NCI-H524 (cell line): ENCODE measurements at places on chromosomes 6 and 20.

- peak; percentile 42 for DNase-seq
Observed at GRCh38 chr6:15713325-15713724, 50.5 kb upstream of the DTNBP1 start.

GRCh38 chr20:5602346-5602745 lies 147.9 kb upstream of the SHLD1 start:
- no peak for DNase-seq

DNA sequence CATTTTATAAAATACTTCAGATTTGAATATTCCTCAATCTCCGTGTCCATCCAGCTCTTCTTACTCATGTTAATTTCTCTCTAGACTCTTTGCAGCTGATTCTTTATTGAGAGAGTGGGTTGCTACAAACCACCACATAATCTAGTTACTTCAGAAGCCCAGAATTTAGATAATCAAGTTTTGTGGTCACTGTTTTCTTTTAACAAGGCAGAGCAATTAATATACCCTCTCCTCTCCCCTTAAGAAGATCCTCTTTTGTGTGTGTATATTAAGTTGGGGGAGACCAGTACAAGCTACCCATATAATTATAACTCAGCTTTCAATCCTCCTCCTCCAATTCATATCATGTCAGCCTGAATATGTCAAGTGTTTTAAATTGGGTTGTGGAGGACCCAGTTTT lies 95.1 kb downstream of the IRAK1BP1 start:
- no peak for DNase-seq

DNA sequence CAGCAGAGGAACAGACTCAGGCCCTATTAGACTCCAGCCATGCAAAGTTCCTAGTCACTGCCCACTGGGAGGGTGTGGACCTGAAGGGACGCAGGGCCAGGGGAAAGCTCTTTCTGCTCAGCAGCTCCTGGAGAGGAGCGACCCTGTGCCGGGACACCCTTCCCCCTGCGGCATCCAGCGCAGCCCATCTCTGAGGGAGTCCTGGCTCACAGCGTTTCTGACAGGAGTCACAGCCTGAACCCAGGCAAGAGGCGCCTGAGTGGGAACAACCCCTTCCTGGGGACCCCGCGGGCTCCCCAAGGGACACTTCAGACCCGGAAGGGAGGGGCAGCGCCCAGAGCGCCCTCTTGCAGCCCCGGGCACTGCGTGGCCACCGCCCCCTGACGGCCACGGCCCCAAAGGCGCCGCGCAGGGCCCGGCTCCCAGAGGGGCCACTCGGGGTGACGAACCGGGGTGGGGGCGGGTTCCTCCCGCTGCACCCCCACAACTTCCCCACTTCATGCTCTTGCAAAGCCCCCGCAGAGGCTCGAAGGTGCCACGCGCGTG lies 862 bp downstream of the UCKL1 start:
- no peak for DNase-seq

DNA sequence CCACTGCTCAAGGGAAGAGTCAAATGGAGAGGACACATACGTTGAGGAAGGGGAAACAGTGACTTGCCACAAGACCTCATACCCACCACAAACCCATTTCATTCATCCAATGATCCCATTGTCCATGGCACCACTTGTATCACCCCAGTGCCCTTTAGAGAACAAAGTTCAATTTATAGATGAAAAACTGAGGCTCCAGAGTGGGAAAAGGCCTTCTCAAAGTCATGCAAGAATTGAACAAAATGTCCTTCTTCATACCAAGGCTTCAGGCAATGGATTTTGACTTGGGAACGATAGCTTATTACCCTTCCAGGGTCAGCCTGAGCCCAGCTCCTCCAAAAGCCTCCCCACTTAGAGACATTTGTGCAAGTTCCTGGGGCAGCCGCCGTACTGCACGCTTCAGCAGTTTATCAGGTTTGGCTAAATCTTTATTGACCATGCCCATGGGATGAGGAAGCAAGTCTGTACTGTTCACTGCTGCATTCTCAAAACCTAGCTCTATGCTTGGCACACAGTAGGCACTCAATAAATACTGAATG lies 47.3 kb upstream of the MRPS10 start:
- DNase-seq, result no peak

DNA sequence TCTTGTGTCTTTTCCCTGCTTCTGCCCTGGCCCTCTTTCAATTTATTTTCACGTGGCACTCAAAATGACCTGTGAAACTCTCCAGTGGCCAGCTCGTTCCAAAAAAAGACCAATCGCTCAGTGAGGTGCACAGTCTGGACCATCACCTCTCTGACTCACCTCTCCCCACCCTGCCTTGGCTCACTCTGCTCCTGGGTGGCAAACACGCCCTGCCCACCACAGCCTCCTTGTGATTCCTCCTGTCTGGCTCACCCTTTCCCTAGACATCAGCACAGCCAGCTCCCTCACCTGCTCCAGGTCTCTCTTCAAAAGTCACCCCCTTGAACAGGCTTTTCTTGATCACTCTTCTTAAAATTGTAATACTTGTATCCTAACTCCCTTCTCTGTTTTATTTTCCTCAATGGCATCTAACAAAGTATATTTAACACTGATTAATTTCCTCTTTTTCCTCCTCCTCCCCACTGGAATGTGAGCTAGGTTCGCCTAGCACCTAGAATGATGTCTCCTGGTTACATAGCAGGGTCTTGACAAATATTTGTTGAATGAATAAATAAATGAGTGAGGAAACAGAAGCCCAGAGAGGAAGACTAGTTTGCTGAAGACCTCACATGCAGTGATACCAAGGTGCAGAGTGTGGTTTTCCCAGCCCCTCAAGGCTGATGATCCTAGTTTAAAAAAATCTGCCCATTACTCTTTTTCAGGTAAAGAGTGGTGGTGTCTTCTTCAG lies 109.0 kb downstream of the GJA10 start:
- DNase-seq, result no peak

- no peak for DNase-seq
Observed at GRCh38 chr6:100267721-100268123, 197.0 kb downstream of the SIM1 start.

GRCh38 chr20:61260905-61261304 lies 8.8 kb downstream of the CDH4 start:
- no peak for DNase-seq

GRCh38 chr6:124294574-124295200 lies 491.0 kb downstream of the NKAIN2 start:
- no peak for DNase-seq

GRCh38 chr20:46420878-46421277 lies 14.5 kb upstream of the ELMO2 start:
- DNase-seq, result peak; percentile 61

- DNase-seq, result no peak
Observed at GRCh38 chr6:38495922-38496635, 143.7 kb downstream of the BTBD9 start.

DNA sequence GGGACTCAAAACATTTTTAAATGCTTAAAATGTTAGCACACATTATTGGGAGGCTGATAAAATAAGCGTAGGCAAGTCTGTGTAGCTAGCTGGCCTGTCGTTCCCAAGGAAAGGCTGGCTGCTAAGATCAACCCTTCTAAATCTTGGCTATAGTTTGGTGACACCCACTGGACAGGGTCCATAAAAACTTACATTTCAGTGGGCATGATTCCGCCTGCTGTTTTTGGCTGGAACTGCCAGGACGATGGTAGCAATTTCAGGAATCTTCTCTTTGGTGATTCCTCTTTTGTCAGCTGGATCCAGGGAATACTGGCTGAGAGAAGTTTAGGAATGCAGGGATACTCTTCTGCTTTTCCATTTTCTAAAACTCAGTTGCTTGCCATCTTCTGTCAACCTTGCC lies 162.2 kb downstream of the NKAIN2 start:
- DNase-seq, result peak; percentile 49

- peak; percentile 65 for DNase-seq
Observed at GRCh38 chr6:71309656-71310055, 21.0 kb downstream of the OGFRL1 start.

- DNase-seq, result peak; percentile 32
Observed at GRCh38 chr6:56551409-56552120, 91.1 kb downstream of the DST start.

- no peak for DNase-seq
Observed at GRCh38 chr6:139841794-139842215, 467.4 kb upstream of the CITED2 start.

DNA sequence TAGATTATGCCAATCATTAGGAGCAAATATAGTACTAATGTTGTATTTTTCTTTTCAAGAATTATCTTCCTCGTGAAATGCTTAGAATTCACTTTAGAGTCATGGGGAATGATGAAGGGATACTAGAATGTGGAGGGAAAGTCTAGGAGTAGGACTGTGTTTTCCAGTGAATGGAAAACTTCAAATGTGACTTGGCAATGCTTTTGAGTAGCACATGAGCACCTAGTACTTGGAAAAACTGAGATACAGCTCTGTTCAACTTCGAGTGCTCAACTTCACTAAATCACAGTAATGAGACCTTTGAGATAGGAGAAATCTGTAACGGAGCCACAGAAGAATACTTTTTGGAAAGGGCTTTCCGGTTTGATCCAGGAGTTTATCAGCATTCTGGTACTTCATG lies 272.9 kb downstream of the ZFAND3 start:
- no peak for DNase-seq

DNA sequence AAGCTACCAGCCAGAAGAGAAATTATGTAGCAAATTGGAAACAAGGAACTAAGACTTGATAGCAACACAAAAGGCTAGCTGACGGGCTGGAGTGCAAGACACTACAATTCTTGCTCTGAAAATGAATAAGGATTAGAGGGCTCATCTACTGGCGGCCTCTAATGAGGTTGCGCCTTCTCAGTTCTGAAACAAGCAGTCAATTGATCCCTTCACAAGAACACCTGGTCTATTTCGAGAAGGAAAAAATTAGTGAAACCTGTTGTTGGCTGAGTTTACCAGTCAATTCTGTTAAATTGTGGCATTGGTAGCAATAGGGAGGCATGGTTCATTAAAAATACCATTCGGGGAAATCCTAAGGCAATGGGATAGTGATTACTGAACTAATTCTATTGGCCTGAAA lies 74.8 kb upstream of the JARID2 start:
- DNase-seq, result peak; percentile 33

DNA sequence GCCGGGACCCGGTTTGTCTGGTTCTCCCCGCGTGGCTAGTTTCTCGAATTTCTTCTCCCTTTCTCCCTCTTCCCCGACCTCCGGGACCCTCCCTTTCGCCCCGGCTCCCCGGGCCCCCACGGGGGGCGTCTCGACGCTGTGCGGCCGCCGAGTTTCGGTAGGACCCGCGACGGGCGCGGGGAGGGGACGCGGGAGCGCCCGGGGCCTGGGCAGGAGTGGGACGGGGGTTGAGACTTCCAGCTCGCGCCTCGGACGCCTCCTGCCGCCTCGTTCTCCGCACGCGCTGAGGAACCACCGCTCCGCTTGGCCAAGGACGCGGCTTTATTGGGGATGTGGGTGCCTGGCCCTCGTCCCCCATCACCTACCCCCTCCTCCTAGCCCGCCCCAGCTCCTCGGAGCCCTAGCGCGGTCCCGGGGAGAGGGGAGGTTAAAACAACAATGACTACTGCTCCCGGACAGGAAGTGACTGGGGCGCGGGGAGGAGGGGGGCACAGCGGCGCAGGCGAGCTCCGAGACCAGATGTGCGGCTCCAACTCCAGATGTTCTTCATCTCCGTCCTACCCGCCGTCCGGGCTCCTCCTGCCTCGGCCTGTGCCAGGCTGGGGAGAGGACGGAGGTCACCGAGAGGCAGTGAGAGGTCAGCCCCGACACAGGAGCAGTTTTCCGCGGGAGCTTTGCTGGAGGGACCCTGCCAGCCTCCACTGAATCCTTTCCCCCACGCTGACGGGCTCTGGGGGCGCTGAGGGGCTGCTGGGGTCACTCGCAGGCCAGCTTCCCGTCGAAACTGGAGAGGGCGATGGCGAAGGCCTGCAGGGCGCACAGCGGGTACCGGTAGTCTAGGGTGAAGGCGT lies 917 bp upstream of the TEAD3 start:
- no peak for DNase-seq

DNA sequence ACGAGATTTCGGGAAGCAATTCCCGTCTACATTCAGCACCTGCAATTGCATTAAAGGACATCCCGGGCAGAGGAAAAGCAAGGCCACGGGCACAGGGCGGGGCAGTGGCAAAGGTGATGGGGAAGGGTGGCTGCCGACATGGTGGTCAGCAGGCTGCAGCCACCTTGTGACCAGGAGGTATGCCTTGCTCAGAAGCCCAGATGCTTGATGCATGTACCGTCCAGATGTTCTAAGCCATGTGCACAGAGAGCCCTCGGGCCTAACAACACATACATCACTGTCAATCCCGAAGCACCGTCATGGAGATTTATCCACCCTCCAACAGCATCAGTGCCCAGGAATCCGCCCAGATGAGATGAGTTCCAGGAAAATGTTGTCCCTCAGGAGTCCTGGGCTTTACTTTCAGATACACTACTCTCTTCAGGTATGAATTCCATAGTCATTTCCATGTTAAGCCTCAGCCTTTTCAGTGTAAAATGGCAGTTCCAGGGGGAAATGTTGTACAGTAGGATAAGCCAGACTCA lies 77.8 kb upstream of the FRMD1 start:
- DNase-seq, result no peak

DNA sequence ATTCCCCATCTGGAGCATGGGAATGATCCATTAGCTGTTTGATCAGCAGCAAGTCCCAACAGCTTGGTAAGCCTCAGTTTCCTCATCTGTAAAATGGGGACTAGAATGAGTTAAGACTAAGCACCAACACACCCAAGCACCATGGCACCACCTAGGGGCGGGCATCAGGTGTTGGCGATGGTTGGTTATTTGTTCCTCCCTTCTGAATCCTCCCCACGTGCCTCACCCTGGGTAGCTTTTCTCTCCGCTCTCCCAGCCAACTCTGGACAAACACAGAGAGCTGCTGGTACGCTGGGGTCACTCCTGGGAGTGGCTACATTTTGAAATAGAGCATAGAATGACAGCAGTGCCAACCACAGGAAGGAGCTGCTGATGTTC lies 13.3 kb upstream of the ITPR3 start:
- no peak for DNase-seq

DNA sequence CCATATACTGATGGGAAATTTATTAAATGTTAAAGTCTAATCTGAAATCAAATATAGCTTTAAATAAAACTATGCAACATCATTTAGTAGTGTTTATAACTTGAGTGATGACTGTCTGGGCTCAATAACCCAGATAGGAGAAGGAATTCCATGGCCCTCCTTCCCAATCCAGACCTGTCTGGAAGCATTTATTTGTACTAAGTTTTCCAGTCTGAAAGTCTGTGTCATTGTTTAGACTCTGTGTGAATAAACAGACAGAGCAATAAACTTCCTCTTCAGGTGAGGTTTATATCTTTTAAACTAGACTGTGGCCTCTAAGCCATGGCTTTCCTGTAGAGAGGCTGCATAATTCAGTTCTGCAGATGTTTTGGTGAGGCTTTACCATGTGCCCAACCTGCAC lies 176.4 kb downstream of the SOX4 start:
- DNase-seq, result no peak

DNA sequence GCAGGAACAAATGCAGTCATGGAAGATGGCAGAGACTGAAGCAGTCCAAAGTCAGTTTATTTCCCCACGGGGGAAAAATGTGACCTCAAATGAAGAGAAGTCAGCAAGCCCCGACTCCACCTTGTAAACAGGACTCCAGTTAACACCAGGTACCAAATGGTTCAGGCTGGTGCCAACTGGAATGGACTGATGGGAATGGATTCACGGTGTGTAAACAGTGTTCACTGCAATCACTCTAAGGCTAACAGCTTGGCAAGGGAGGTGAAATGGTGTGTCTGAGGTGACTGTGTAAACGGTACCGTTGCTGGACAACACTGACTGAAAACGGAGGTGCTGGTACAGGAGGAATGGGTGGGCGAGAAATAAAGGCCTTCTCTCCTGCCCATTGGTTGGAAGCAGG lies 12.0 kb downstream of the PLAGL2 start:
- DNase-seq, result no peak

GRCh38 chr6:152189736-152190135 lies 382.3 kb downstream of the ESR1 start:
- no peak for DNase-seq

GRCh38 chr6:3712827-3713665 lies 38.5 kb downstream of the PXDC1 start:
- DNase-seq, result no peak
